ENCODE measurements at places on chromosomes 16 and 17.

DNA sequence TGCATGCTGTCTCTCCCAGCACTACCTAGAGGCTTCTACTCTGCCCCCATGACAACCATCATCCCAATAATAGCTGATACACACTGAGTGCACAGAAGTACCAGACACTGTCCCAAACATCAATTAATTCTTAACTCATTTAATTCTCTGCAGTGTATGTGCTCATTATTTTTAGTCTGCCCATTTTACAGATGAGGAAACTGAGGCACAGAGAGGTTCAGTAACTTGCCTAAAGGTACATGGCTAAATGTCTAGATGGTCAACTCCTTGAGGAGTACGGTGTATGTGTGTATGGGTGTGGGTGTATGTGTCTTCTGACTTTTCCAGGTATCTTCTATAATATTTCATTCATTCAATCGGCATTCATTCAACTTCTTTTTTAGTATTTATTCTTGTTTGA lies 407.9 kb downstream of the SOX9 start:
- no peaks in the 10 kb centered on the region for H3K27me3 ChIP-seq
- H3K4me3 ChIP-seq, result no peak overlapping the region
- no peaks in the 10 kb centered on the region for H3K36me3 ChIP-seq
- no peaks in the 10 kb centered on the region for H3K4me1 ChIP-seq

- no peaks in the 10 kb centered on the region for H3K27me3 ChIP-seq
- H3K4me3 ChIP-seq, result no peak overlapping the region
- no peaks in the 10 kb centered on the region for H3K36me3 ChIP-seq
- peaks cover 5% of the 10 kb centered on the region for H3K4me1 ChIP-seq
Measured at GRCh38 chr16:46901709-46902108, 17.5 kb downstream of the GPT2 start.

DNA sequence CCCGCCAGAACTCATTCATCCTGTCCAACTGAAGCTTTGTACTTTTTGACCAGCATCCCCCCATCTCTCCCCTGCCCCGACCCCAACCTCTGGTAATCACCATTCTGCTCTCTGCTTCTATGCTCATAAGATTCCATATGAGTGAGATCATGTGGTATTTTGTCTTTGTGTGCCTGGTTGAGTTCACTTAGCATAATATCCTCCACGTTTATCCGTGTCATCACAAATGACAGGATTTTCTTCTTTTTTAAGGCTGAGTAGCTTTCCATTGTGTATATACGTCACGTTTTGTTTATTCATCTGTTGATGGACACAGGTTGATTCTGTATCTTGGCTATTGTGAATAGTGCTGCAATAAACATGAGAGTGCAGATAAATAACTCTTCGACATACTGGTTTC lies 278.9 kb downstream of the SNX29 start:
- no peaks in the 10 kb centered on the region for H3K36me3 ChIP-seq
- no peak overlapping the region for H3K27ac ChIP-seq
- no peaks in the 10 kb centered on the region for H3K27me3 ChIP-seq
- no peak overlapping the region for H3K4me3 ChIP-seq
- DNase-seq, result no peak

GRCh38 chr17:60277258-60277657 lies 114.7 kb downstream of the USP32 start:
- H3K4me1 ChIP-seq, result no peaks in the 10 kb centered on the region
- DNase-seq, result no peak
- no peak overlapping the region for H3K27ac ChIP-seq
- H3K4me3 ChIP-seq, result no peak overlapping the region
- H3K27me3 ChIP-seq, result no peaks in the 10 kb centered on the region

- peaks cover 2% of the 10 kb centered on the region for H3K4me1 ChIP-seq
- no peaks in the 10 kb centered on the region for H3K36me3 ChIP-seq
- H3K27me3 ChIP-seq, result no peaks in the 10 kb centered on the region
- H3K27ac ChIP-seq, result no peak overlapping the region
- no peak for DNase-seq
- H3K4me3 ChIP-seq, result no peak overlapping the region
Measured at GRCh38 chr17:82076018-82076784, 10.6 kb upstream of the DUS1L start.

- H3K27me3 ChIP-seq, result no peaks in the 10 kb centered on the region
- no peak for DNase-seq
- no peaks in the 10 kb centered on the region for H3K36me3 ChIP-seq
- H3K4me3 ChIP-seq, result no peak overlapping the region
Measured at GRCh38 chr17:73315471-73315870, 3.7 kb upstream of the CDC42EP4 start.

GRCh38 chr17:40522250-40522960 lies 21.0 kb upstream of the TNS4 start:
- H3K36me3 ChIP-seq, result no peaks in the 10 kb centered on the region
- H3K4me1 ChIP-seq, result no peaks in the 10 kb centered on the region
- H3K4me3 ChIP-seq, result no peak overlapping the region
- no peak for DNase-seq
- no peak overlapping the region for H3K27ac ChIP-seq

GRCh38 chr17:15220785-15221184 lies 44.3 kb downstream of the PMP22 start:
- H3K4me3 ChIP-seq, result no peak overlapping the region
- no peak overlapping the region for H3K27ac ChIP-seq
- no peaks in the 10 kb centered on the region for H3K4me1 ChIP-seq
- no peak for DNase-seq

DNA sequence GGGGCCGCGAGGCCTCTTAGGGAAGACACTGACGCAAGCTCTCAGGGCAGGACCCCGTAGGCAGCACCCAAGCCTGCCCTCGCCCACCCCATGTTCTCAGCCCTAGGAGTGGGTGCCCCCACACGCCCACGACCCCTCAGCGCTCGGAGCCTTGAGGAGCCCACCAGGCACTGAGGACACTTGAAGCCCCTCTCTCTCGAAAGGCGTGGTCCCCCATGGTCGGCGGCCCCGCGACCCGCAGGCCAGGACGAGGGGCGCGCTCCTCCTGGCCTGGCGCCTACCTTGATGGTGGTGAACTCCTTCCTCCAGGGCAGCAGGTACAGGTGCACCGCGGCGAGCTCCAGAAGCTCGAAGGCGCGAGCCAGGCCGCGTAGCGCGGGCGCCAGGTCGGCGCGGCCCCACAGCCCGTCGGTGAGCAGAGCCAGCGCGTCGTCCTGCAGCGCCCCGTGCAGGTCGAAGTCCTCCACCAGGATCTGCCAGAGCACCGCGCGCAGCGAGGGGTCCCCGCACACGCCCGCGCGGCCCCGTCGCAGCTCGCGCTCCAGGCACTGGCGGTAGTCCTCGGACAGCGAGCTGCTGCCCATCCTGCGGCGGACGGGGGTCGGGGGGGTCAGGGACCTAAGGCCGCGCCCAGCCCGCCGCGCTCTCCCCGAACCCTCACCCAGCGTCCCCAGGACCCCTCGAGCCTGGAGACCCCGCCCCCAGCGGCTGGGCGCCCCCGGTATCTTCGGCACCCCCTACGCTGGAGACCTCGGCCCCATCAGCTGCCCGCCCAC lies 668 bp downstream of the SPATA2L start:
- peak; percentile 67 for DNase-seq
- peak overlapping the region; percentile 55 for H3K4me3 ChIP-seq
- H3K36me3 ChIP-seq, result no peaks in the 10 kb centered on the region
- H3K27ac ChIP-seq, result peak overlapping the region; percentile 66
- H3K27me3 ChIP-seq, result no peaks in the 10 kb centered on the region

DNA sequence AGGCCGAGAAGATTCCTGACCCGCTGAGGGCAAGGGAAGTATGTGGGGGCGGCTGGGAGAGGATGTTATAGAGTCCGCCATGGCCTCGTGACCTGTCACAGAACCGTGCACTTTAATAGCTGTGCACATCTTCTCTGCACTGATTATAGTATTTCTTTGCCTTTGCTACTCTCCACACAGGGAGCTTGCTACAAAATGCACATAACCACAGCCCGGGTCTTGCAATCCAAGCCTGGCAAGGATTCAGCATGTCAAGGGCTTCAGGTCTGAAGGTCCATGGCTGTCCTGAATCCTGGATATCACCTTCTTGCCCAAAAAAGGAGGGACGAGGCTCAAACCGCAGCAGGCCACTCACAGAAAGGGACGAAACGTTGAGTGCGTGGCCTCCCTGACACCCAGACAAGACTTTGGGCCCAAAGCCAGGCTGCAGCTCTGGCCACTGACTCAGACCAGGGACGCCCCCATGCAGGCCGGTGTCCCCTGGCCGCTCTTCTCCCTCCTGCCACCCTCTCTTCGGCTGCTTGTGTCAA lies 43.7 kb downstream of the USP22 start:
- H3K27ac ChIP-seq, result peak overlapping the region; percentile 39
- peak; percentile 32 for DNase-seq
- H3K27me3 ChIP-seq, result no peaks in the 10 kb centered on the region
- H3K4me1 ChIP-seq, result peaks cover 16% of the 10 kb centered on the region
- no peaks in the 10 kb centered on the region for H3K36me3 ChIP-seq

DNA sequence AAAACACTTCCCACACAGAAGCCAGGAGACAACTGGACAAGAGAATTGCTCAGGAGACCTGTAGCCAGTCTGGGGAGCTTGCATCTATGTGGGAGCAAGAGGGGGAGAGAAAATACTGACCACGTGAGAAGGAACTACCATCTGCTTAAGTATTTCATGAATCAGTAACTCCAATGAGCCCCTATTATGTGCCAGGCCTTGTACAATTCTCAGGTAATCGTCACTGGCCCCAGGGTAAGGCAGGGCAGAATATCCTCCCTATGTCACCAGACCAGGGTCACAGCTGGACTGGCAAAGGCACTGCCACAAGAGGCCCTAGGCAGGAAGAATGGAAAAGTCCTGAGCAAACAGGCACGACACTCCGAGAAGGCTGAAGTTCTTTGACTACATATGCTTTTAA lies 25.9 kb downstream of the USP7 start:
- no peaks in the 10 kb centered on the region for H3K36me3 ChIP-seq
- DNase-seq, result no peak
- no peak overlapping the region for H3K27ac ChIP-seq
- no peak overlapping the region for H3K4me3 ChIP-seq

DNA sequence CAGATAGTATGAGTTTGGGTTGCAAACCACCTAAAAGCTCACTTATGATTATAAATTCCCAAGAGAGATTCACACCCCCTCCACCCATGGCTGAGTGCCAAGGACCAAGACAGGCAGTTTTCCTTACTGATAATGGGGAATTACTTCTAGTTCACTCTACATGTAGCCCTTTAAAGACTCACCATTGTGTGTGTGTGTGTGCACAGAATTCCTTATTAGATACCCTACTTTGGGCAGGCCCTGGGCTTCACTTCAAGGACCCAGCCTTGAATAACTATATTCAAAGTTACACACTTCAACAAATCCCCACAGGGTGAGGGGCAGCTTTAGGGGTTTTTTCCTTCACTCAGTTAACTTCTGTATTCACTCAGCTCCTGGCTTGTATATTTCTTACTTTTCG lies 143.5 kb downstream of the MYO1D start:
- H3K27me3 ChIP-seq, result no peaks in the 10 kb centered on the region
- no peak for DNase-seq
- H3K36me3 ChIP-seq, result no peaks in the 10 kb centered on the region

DNA sequence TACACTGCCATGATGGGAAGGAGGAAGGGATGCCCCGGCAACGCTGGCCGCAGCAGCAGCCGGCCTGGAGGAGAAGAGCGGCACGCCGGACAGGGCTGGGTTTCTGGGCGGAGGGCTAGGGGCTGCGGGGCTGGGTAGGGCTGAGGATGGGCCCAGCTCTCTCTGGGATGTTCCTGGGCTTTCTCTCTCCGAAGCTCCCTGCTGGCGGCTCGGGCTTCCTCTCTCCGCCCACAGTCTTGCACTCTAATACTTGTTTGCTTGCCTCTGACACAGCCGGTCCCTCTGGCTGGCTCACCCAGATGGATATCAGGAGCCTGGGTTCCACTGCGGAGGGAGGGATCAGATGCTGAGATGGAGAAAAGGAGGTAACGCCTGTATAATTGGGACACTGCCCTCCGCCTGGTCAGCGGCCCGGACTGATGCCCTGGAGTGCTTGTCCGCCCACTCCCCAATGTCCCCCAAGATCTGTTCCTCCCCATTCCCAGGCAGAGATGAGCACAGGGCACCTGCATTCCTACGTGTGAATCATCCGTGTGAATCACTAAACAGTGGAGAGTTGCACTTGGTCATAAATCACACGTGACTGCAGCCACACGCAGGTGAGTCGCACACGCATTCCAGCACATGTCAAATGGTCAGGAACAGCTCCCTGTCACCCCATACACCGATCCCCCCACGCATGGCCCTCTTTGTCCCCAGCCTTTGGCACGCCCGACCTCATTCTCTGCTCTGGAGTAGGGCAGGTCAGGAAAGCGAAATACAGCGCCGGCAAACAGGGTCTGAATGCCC lies at the start of gene ALOXE3:
Gene ALOXE3, minus strand, starts transcription at position 535 of the 789 bp plus-strand sequence. Its CDS starts 524 bp downstream, at position 11.
- DNase-seq, result peak; percentile 23
- peaks cover 9% of the 10 kb centered on the region for H3K4me1 ChIP-seq
- peak within 1 kb of the TSS; percentile 52 for H3K27ac ChIP-seq
- H3K36me3 ChIP-seq, result no peaks in the 10 kb centered on the region
- H3K4me3 ChIP-seq, result peak within 1 kb of the TSS; percentile 58
- H3K27me3 ChIP-seq, result no peaks in the 10 kb centered on the region

GRCh38 chr17:63032142-63032541 lies 66.1 kb downstream of the TANC2 start:
- no peaks in the 10 kb centered on the region for H3K36me3 ChIP-seq
- no peak for DNase-seq
- H3K4me1 ChIP-seq, result no peaks in the 10 kb centered on the region
- H3K27me3 ChIP-seq, result no peaks in the 10 kb centered on the region
- H3K4me3 ChIP-seq, result no peak overlapping the region

GRCh38 chr17:59643159-59644140 lies 23.8 kb downstream of the CLTC start:
- no peaks in the 10 kb centered on the region for H3K36me3 ChIP-seq
- H3K27ac ChIP-seq, result no peak overlapping the region
- H3K4me1 ChIP-seq, result peaks cover 2% of the 10 kb centered on the region
- H3K27me3 ChIP-seq, result no peaks in the 10 kb centered on the region
- DNase-seq, result no peak
- no peak overlapping the region for H3K4me3 ChIP-seq

- H3K4me3 ChIP-seq, result no peak overlapping the region
- no peaks in the 10 kb centered on the region for H3K4me1 ChIP-seq
- no peak for DNase-seq
- H3K36me3 ChIP-seq, result no peaks in the 10 kb centered on the region
- no peaks in the 10 kb centered on the region for H3K27me3 ChIP-seq
- H3K27ac ChIP-seq, result no peak overlapping the region
Measured at GRCh38 chr17:67013891-67014290, 30.5 kb upstream of the CACNG1 start.

DNA sequence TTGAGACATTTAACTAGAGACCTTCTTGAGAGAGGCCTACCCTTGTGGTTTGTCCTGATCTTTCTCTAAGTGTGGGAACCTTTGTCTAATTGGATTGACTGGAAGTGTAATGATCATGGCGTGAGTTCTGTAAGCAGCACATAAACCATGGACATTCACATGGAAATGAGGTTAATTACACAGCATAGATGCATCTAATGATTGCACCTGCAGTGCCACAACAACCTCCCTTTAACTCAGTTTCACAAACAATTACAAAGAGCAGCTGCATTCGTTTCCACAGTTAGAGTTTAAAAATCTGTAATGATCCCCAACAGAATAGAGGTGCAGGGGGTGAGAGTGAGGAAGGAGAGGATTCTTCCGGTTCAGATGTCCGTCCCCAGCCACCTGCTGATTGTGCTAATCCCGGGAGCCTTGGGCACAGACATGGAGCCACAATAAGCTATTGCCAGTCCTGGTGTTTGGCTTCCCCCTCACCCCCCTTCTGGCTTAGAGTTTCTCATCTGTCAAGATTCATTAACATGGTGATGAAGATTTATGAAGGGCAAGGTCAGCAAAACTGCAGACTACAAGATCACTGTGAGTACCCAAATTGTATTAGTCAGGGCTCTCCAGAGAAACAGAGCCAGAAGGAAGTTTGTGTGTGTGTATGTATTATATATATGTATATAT lies 659.2 kb upstream of the SOX9 start:
- H3K27ac ChIP-seq, result no peak overlapping the region
- H3K4me3 ChIP-seq, result no peak overlapping the region
- no peaks in the 10 kb centered on the region for H3K27me3 ChIP-seq
- DNase-seq, result no peak
